ENCODE measurements at places on chromosomes 7 and 10.
A peak's percentile ranks its signal among the peaks of the same experiment; 100 is the strongest.

GRCh38 chr7:20158684-20159083 lies 58.5 kb downstream of the MACC1 start:
- DNase-seq = peak; percentile 16

DNA sequence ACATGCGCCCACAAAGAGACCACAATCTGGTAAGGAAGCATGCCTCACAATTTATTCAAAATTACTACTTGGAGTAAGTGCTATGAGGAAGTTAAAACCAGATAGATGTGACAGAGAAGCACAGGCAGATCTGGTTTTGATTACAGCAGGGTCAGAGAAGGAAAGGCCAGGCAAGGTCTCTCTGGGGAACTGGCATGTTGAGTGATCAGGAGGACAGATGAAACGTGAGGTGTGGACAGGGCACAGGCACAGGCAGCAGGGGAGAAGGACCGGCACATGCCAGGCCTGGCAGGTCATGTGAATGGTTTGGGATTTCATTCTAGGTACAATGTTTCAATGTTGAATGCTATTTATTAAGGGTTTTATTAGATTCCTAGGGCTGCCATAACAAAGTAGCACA lies 51.6 kb downstream of the GPAM start:
- DNase-seq = no peak

DNA sequence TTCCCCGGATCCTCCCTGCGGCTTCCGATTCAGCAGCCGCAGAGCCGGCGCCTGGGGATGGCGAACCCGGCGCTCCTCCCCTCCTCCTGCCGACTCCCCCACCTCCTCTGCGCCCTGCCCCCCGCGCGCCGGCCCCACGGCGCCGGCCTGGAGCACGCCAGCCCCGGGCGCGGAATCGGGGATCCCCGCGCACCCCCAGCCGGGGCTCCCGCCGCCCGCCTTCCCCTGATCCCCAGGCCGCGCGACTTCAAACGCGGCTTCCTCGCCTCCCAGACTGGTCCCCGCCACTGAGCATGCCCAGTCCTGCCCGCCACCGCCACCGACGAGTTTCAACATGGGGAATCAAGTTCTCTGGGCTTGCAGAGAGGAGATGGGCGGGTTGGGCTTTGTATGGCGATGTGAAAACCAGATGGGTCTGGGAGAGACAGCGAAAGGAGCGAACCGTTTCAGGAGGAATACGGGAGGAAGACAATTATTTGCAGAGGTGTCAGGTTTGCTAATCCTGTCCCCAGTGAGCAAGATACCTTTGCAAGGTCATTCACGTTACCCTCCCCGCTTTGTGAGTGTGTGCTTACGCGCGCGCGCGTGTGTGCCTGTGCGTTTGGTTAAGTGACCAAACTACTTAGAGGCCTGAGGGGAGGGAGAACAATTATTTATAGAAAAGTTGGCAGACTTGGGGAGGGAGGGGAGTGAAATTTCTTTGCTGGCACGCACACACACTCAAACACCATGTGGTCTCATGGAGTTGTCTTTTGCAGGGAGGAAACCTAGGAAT lies at the start of gene PANK1:
PANK1 (minus strand) TSS at position 276 of the 775 bp plus-strand sequence. CDS start 351 bp downstream, outside the sequence.
- peak; percentile 80 for DNase-seq

DNA sequence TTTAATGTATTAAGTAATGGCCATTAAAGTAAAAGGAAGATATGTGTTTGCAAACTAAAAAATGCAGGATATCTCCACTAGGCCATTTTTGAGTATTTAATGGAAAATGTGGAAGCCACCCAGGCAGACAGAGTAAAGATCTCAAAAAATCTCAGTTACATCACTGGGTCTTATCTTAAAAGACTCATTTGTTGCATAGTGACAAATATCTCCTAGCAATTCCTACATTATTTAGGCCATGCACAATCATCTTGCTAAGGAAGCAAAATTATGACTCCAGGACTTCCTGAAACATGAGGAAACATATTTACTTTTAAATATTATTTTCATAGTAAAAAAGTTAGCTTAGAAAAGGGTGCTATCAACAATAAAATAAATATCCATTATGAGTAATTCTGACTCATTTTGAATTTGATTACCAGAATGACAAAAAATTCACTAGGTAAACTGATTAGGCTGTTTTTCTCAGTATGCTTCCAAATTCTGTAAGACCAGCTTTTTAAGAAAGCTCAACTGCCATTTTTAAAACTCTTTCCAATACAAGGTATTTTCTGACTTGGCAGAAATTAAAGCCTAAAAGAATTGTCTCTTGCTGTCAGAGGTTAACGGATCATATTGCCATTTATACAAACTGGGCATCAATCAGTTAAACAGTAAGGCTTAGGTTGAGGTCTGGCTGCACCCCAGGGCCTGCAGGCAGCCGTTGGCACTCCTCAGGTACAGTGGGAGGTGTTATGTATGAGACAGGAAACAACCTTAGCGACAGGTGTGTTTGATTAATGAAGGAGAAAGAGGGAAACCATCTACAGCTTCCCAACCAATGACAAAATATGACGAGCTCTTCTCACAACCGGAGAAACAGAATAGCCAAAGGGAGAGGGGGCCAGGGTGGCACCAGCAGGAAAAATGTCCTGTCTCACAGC lies 31.8 kb downstream of the PCLO start:
- no peak for DNase-seq

DNA sequence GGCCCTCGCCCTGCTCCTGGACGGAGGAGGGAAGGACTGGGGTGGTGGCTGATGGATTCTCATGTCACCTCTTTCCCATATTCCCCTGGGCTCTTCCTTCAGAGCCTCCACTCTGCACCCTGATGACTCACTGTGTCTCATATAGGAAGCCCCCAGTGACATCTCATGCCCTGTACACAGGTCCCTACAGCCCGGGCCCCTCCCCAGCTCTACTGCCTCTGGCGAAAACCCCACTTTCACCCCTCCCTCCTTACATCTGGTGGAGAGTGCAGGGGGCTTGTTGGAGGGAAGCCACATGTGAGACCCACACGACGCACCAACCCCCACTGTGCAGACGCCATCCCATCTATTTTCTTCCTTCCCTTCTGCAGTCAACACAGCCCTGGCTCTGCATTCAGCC lies 72.8 kb upstream of the ZNF479 start:
- DNase-seq = no peak

DNA sequence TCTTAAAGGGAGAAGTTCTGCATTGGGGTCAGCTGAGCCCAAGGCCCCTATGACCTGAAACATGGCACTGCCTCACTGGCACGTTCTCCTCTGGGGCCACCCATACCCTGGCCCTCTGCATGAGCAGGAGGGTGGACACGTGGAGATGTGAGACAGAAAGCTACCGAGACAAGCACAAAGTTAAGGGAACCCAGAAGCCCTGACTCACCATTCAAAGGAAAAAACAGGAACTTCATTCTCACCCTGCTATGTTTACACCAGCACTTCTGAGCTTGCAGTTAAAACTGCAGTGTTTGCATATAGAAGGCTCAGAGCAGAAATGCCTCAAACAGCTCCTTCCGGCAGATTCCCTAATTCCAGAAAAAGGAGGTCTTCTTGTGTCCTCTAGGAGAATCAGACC lies 41.7 kb downstream of the DENND11 start:
- peak; percentile 88 for DNase-seq

GRCh38 chr10:50740293-50740648 lies 535 bp downstream of the ASAH2B start:
- DNase-seq = peak; percentile 46

DNA sequence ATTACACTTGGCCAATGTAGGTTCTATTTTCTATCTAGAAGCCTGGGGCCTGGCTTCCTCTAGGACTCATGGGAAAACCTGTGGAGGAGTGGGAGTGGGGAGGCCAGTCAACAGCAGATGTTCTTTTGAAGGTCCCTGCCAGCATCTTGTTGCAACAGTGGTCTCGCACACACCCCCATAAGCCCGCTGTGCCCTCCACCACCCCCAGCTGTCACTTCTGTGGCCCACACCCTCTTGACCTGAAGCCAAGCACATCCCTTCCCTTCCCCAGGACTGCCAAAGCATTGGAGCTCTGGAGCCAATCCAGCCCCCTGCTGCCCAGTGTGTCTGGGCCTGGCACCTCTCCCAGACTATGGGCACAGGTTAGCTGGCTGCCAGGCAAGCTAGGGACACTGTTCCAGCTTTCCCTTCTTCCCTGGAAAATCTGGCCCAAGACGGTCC lies 1.9 kb upstream of the STX1A start:
- no peak for DNase-seq

DNA sequence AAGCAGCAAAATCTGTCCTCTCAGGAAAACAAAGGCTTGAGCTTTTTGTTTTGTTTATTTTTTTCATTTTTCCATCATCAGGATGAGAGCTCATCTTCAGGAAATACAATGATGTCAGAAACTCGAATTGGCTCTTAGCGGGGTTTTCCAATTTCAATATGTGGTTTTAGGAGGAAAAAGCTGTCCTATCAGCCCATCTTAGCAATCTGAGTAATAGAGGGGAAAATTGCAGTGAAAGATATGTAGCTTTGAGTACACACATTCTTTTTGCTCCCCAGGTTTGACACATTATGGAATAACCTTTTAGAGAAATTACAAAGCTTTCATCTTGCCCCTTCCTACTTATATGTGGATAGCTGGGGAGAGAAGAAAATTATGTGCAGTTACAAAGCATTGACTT lies 113.6 kb upstream of the MYO3A start:
- peak; percentile 17 for DNase-seq

DNA sequence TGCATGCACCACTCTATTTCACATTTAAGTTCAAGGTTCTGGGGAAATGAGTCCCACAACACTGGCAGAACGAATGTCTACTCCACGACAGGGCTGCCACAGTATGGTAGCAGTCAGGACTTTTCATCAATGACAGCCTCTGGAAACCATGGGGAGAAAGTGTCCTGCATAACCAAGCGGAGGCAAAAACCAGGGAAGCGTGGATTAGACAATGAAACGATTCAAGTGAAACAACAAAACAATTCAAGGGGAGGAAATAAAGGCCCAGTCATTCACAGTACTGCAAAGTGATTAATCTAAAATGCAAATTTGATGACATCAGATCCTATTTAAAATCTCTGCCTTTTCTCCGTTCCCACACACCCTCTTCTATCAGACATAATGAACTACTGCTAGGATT lies 168.2 kb downstream of the DPY19L1 start:
- DNase-seq = no peak

- DNase-seq = no peak
Observed at GRCh38 chr7:22043367-22043766, 97.7 kb upstream of the CDCA7L start.

DNA sequence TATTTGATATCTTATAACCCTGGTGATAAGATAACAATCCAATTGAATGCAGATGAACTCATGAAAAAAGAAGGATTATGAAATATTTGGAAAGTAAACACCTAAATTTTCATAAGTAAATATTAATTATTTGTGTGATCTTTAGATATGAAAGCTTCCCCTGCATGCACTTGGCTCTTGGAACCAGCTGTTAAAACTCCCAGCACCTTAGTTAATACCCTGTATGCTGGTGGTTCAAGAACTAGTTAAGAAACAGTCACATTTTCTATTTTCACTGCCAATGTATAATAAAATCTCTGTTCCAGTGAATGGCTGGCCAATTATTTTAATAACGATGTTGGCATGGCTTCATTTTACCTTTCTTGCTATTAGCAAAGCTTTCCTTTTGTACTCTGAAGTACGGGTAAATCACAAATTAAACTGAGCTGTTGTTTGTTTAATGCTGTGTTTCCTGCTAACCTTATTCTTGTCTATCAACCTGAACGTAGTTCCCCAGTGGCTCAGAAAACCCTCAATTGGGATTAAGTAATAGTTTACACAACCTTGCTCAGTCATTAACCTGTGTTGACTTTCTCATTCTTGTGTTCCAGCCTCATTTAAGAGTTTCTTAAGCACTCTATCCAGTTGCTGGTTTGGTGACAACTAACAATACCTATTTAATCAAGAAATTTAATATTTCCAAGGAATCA lies 38.9 kb downstream of the MET start:
- DNase-seq = no peak

GRCh38 chr10:3406556-3406955 lies 234.0 kb upstream of the PITRM1 start:
- no peak for DNase-seq

GRCh38 chr10:133453516-133454203 lies at the start of gene SCART1:
Gene SCART1 (plus strand): TSS chr10:133453945. CDS start chr10:133453998, 53 bp downstream.
- no peak for DNase-seq

DNA sequence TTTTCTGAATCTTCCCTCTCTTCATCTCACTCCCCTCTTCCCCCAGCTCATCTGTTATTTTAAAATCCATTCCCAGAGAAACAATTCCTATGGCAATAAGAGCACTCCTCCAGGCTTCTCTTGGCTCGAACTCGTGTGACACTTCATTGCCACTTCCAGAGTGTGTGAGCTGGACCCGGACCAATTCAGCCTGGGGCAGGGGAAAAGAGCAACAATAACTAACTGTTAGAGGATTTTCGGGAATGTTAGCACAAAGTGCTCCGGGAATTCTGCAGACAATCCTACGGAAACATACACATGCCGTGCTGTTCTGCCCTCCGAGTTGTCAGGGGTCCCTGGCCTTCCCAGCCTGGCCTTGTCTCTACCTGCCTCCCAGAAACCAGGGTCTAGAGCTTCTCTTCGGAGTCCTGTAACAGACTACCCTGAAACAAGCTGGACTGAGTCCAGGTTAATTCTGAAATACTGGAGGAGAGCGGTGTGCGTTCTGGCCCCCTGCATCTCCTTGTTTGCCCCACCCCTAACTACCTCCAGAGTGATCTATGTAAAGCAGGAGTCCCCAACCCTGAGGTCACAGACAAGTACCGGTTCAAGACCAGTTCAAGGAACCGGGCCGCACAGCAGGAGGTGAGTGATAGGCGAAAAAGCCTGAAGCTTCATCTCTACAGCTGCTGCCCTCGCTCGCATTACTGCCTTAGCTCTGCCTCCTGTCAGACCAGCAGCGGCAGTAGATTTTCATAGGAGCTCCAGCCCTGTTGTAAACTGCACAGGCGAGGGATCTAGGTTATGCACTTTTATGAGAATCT lies 11.3 kb downstream of the COL26A1 start:
- no peak for DNase-seq

- no peak for DNase-seq
Observed at GRCh38 chr10:3898821-3899220, 113.8 kb upstream of the KLF6 start.

- DNase-seq = peak; percentile 5
Observed at GRCh38 chr10:1243486-1244234, 187.5 kb downstream of the WDR37 start.

- DNase-seq = no peak
Observed at GRCh38 chr10:15705298-15705697, 14.4 kb downstream of the ITGA8 start.
